NCI-H2227 treated with DMSO at 0.1 percent for 48 hours (cell line): ENCODE measurements at places on chromosomes 12 and 14.

GRCh38 chr12:70317781-70318180, 48.3 kb upstream of the KCNMB4 start:
- no peak for DNase-seq

- DNase-seq: no peak
Measured at GRCh38 chr12:105581420-105581819, 250.9 kb downstream of the C12orf75 start.

DNA sequence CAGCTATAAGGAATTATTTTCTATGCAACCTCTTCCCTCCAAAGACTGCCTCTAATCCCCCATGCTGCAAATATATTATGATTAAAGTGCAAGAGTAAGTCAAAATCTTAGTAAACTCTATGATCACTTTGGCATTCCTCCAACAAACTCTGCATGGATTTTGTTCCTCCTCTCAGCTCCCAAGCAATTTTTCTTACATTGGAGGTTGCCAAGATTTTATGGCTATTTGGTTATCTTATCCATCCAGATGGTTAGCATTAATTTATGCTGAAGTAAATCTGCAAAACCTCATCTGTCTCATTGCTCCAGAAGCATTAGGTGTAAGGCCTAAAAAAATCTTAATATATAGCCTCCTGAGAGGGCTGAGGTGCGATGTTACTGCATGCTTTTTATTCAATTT, 228.1 kb downstream of the CHST11 start:
- no peak for DNase-seq

DNA sequence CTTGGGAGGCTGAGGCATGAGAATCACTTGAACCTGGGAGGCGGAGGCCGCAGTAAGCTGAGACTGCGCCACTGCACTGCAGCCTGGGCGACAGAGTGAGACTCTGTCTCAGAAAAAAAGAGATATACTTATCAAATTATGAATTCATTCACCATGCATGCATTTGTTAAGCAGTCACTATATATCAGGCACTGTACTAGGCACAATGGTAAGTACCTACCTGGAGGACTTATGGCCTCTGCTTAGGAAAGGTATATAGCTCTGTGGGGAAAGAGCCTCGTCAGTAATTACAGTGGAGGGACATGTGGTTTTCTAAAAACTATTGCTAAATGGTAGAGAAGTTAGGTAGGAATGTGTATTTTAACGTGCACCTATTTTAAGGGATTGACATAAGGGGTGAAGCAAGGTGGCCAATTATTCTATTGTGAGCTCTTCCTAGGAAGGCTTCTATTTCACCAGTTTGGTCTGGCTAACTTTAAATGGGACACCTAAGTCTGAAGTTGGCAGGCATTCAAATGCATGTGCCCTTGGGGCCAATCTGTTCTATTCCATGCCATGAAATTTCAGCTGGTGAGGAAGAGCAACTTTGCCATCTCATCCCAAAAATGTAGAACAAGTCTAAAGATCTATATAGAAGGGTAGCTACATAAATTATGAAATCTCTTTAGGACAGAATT, 15.0 kb downstream of the TCP11L2 start:
- no peak for DNase-seq

GRCh38 chr14:20409226-20409625, 4.1 kb downstream of the TEP1 start:
- DNase-seq: no peak
